B cell (primary cell): ENCODE measurements at places on chromosomes 5 and 9.

DNA sequence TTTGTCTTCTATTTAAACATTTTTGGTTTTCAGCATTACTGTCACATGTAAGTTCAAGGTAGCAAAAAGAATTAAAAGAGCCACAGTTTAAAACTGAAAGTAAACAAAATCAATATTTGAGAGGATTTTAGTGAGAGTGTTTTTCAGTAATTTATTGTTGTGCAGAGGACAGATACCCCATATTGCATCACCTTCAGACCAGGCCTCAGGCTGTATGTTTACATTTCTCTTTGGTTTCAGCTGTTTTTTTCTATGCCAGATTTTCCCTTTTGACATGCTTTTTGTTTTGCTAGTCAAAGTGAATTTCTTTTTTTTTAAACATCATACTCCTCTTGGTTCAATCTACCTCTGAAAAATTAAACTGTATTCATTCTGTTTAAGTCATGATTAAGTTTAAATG is 47.2 kb downstream of the MAST4 start:
- DNase-seq, result no peak

DNA sequence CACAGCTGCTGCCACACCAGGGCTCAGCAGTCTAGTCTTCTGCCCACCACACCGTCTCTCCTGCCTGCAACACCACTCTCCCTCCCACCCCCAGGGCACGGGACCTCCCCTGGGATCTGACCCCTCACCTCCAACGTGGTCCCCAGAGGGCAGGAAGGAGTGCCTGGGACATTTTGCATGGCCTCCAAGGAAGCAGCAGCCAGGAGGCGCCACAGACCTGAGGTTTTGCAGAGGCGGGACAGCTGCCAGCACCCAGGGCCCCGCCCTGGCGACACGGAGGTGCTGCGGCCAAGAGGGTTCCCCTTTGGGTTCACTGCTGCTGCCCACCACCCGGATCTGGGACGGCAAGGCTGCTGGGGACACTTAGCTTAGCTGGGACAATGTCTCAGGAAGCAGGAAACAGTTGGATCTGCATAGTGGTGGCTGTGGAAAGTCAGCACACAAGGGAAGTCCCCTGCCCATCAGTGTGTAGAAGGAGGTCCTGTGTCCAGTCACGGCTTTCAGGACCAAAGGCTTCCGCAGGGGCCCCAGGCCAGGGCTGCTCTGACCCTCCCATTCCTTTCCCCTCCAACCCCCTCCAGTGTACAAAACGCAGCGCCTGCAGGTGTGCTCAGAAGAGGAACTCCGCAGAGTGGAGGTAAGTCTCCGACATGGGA is 13.8 kb downstream of the PROP1 start:
- peak; percentile 29 for DNase-seq

GRCh38 chr9:129073404-129073803 is 7.5 kb upstream of the DOLPP1 start:
- DNase-seq, result no peak

- DNase-seq, result no peak
These were observed 208.7 kb downstream of the CCDC171 start for GRCh38 chr9:15761551-15761950.

GRCh38 chr9:78399153-78399552 is 102.2 kb downstream of the PSAT1 start:
- DNase-seq, result no peak

- DNase-seq, result no peak
These were observed 35.1 kb downstream of the PJA2 start for GRCh38 chr5:109374625-109375024.

DNA sequence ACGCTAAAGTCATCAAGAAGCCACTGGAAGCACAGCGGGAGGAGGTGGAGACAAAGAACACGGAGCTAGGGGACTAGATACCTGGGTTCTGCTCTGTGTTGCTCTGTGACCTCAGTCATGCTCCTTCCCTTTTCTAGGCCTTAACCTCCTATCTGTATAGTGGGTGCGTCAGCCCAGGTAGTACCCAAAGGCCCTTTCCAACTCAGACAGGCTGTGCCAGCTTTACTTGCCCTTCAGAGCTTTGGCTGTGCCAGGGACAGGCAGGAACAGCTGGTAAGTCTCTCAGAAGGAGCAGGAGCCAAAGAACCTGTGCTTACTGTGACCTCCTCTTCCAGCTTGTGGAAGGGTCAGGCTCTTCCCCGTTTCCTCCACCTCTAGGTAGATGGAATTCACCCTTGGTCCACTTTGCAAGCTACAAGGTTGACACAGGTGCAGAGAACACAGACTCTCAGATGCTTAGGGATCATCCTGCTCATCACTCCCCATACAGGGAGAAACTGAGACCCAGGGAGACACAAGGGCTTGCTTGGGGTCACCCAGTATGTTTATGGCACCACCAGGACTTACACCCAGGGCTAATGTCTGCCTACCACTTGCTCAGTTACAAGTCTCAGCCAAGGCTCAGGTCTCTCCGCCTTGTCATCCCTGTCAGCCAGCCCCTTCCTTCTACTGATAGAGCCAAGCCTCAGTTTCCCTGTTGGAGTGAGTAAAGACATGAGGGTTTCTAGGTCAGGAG is 1.7 kb downstream of the CCDC69 start:
- DNase-seq, result no peak

GRCh38 chr9:114335745-114336144 is 6.1 kb downstream of the ORM2 start:
- DNase-seq, result no peak

DNA sequence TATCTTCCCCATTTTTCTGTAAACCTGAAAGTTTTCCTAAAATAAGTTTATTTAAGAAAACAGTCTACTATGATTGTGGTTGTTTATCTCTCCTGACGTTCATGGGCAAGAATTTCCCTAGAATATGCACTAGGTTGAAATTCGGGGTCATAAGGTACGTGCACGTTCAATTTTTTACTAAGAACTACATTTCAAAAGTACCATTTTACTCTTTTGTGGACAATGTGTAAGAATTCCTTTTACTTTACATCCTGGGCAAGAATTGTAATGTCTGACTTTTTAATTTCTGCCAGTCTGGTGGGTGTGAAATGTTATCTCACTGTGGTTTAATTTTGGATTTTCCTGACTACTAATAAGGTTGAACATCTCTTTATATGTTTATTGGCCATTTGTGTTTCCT is 12.4 kb downstream of the IL5 start:
- DNase-seq, result no peak

DNA sequence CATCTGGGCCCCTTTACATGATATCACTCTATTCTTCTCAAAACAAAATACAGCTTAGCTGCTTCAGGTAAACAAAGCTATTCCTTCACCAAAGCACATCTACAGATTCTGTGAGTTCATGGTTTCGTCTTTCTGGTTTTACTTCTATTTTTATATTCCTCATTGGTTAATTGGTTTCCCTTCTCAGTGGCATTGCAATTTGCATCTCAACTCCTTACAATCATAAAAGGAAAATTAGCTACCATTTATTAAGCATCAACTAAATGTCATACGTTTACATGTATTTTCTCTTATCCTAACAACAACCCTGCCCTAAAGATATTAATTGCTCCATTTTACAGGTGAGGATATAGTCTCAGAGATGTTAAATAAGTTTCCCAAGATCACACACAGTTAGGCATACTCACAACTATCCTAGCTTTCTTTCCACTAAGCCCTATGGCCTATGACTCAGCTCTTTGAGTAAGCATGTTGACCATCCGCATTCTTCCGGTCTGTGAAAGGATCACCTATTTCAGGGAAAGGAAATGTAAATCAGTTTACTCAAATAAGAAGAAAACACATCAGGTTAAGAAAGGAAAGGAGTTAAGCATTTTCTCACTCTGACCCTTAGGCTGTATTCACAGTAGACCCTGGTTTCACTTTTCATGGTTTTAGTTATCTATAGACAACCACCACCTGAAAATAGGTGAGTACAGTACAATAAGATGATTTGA is 146.1 kb downstream of the CAAP1 start:
- no peak for DNase-seq

DNA sequence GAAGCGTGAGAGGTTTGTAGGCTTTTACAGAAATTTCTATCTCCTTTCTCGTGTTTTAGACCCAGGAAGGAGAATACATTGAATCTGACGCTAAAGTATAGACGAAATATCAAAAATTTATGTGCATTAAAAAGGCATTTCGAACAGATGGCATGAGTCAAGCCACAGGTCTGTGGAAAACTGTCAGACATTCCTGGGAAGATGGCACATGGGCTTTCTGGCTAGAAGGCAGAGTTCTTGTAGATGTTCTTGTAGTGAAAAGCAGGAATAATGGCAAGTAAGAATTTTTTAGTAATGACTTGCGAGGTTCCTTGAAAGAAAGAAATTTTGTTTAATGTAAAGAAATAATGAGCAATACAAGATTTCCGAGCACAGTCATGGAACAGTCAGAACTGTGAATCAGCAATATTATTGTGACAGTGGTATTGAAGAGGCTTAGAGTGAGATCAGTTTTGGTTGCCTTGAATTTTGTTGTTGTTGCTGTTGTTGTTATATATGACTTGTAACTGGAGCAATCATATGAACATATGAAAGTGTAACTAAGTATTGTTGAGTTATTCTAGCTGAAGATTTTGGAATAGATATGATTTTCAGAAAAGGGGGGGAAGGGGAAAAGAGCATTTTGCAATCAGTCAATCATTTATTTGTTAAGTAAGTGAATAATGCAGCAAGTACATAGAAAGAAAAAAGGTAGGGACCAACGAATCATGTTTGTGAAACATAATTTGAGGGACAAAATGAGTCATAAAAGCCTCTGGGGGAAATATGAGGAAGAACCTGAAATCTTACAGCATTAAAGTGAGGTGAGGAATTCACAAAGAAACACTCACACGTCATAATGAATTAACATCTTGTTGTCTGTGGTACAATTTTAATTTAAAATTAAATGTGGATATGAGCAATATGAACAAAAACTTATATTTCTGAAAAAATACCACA is 339.0 kb upstream of the CTNND2 start:
- DNase-seq, result no peak

- DNase-seq, result peak; percentile 54
These were observed 516 bp downstream of the MAST4 start for GRCh38 chr5:66596636-66597182.

GRCh38 chr9:105621001-105621400 is 41.3 kb upstream of the TAL2 start:
- no peak for DNase-seq
